Stimulated activated CD8-positive, alpha-beta memory T cell treated with anti-CD3 and anti-CD28 coated beads, Interleukin-4, amount 100 ng/mL, for 1 hour (primary cell): ENCODE measurements at places on chromosomes 5 and 9.

GRCh38 chr5:78361631-78361993 is 1.2 kb downstream of the SCAMP1 start:
- DNase-seq: no peak

- DNase-seq: no peak
Observed at GRCh38 chr5:176352116-176352878, 9.3 kb downstream of the KIAA1191 start.

DNA sequence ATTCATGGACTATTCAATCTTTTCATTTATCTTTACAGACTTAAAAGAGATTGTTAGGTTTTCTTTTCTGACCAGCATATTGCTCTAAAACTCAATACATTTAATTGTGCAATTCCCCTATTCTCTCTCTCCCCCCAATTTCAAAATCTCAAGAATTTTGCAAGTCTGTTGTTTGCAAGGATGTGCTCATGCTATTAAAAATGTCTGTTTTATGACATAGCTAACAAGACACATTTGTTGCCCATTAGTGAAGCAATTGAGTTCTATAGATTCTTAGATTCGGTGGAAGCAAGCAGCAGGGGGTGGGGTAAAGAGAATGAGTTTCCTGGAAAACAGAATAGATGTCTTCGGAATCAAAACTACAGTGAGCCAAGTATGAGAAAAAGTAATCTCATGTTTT is 8.5 kb upstream of the CSNK1A1 start:
- no peak for DNase-seq

DNA sequence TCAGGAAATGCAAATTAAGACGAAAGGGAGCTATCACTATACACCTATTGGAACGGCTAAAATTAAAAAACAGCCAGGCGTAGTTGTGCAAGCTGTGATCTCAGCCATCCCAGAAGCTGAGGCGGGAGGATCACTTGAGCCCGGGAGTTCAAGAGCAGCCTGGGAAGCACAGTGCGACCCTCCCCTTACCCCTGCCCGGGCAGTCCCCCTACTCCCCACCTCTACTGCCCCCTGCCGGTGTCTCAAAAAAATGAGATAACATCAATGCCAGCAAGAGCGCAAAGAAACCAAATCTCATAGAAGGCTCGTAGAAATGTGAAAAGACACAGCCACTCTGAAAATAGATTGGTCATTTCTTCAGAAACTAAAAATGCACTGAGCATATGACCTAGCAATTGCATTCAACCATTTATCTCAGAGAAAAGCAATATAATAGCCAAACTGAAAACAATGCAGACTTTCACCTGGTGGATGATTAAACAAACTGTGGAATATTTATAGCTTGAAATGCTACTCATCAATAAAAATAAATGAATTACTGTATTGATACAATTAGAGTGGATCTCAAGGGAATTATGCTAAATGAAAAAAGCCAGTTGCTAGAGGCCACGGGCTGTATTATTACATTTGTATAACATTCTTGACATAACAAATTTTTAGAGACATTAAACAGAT is 20.6 kb downstream of the OR2V2 start:
- DNase-seq: no peak

GRCh38 chr5:3237276-3237868 is 358.3 kb upstream of the IRX1 start:
- DNase-seq: no peak

DNA sequence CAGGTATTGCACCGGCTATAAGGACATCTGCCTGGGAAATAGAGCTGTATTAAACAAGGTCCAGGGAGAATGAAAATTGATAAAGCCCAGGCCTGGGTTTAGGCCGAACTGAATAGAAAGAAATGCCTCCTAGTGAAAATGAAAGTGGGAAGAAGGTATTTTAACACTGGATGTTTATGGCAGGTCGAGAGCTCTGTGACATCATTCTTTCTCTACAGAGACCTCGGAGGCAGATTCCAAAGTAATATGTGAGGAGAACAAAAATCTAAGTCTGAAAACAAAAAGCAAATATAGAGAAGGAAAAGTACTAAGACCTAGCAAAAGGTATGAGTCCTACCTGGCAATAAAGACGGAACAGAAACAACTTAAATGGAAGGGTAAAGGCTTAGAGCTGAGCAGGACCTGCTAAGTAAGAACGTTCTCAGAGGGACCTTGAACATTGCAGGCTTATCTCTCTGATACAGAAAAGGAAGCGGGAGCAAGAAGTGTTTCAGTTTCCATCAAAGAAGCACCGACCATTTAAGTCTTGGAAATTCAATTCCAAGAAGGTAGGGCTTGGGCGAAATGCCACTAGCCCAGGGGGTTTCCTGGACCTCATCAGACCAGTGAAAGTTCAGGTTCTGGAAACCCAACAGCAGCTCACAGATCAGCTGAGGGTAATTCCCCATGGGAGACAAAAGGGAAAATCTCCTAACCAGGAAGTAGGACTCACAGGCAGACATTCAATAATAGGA is 80.0 kb downstream of the SUSD1 start:
- no peak for DNase-seq

- no peak for DNase-seq
Observed at GRCh38 chr5:55052383-55052931, 28.4 kb downstream of the GZMK start.

DNA sequence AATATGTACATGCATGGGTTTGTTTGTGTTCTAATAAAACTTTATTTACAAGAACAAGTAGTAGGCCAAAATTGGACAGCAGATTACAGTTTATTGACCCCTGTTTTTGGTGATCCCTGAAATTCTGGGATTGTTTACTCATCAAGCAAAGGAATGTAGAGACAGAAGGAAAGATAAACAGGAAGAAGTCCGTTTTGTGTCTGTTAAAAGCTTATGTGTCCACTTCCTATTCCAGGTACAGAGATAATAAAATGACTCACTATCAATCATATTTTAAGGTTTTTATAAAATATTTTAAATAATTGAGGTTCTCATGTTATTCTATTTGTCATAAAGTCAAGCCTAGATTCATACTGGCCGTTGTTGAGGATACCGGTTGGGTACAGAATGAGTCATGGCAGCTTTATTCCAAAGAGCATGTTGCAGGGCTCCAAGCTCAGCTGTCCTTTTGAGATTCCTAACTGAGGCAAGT is 214.9 kb upstream of the DAB2 start:
- no peak for DNase-seq

DNA sequence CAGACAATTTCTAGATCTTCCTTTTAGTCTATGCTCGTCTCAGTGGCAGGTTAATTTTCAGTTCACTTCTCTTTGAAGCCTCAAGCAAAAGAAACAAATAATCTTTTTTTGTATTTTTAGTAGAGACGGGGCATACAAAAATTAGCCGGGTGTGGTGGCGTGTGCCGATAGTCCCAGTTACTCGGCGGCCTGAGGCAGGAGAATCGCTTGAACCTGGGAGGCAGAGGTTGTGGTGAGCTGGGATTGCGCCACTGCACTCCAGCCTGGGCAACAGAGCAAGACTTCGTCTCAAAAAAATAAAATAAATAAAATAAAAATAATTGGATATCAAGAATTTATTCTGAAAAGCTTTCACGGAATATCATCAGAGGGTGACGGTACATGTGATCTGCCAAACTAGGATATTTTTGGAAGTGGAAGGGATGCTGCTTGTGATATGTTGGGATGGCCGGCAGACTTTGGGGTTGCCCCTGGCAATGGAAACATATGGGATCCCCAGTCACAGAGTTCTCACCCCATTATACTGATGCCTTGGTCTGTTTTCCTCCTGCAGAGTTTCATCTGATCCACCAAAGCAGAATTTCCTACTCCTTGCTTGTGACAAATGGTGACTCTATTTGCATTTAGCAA is 7.6 kb upstream of the LCP2 start:
- no peak for DNase-seq

GRCh38 chr5:112549127-112549526 is 130.1 kb upstream of the EPB41L4A start:
- no peak for DNase-seq

DNA sequence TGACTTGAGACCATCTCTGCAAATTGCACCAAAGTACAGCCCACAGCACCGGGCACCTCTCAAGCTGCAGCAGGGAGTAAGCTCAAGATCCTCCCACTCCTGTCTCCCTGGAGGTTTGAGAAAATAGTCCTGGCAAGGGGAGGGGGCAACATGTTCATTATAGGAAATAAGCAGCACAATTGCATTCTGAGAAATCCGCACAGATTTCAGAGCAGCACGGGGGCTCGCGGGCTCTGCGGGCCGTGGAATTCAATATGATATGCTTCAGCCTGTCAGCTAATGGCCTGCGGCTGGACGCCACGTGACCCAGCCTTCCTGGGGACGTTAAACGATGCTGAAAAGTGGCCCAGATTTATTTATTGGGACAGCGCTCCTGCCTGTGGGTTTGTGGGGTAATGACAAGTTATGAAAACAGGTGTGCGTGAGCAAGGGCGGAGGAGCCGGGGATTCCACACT is 156.4 kb downstream of the DAB2IP start:
- DNase-seq: no peak

GRCh38 chr5:54619731-54620130 is 102.2 kb downstream of the SNX18 start:
- DNase-seq: no peak

- DNase-seq: no peak
Observed at GRCh38 chr9:29511680-29512079, 1938.4 kb upstream of the C9orf72 start.

- DNase-seq: no peak
Observed at GRCh38 chr9:98332405-98332831, 77.0 kb upstream of the TBC1D2 start.

DNA sequence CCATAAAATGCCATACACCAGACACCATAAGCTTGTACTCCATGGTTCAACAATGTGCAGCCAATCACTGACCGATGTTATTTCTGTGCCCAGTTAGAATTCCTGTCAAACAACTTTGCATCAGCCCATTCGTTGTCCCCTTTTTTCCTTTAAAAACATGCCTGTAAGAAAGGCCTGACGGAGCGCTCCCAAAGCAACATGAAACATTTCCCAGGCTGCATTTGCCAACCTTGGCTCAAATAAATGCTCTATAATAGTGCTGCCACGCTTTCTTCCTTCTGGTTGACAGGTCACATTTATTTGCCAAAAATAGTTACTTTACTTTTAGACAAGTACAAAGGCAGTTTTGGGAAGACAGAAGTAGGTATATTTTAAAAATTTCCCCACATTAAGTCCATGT is 735.6 kb upstream of the PTPRD start:
- no peak for DNase-seq

- no peak for DNase-seq
Observed at GRCh38 chr5:73587923-73588322, 22.4 kb downstream of the UTP15 start.

GRCh38 chr9:128396970-128397613 is 23.6 kb upstream of the CERCAM start:
- no peak for DNase-seq

DNA sequence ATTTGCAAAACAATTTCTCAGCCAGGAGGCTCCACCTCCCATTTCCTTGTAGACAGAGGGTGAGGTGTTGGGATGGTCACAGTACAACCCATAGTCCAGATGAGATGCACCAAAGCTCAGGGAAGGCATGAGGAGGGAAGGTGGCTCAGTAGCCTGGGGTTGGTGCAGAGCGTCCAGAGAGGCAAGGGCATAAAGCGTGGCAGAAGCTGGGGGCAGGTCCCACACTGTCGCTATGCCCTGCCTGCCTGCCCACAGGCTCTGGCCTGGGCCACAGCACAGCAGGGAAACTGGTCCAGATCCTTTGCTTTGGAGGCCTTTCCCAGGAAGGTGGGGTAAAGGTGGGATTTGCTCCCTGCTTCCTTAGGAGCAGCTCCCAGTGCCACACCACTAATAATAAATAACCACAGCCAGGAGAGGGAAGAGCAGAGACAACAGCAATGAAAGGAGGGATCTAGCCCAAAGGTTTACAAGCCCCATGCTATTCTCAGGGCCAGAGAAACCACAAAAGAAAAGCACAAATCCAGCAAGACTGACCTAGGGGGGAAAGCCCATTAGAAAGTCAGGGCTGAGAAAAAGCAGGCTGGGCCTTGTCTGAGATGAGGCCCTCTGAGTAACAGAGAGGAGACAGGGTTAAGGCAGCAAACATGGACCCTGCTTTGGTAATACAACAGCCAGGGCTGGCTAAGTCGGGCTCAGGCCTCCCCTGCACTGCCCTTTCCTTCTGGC is 27.2 kb downstream of the PCDHGC5 start:
- no peak for DNase-seq

- DNase-seq: no peak
Observed at GRCh38 chr5:72079288-72079687, 28.0 kb upstream of the MAP1B start.

DNA sequence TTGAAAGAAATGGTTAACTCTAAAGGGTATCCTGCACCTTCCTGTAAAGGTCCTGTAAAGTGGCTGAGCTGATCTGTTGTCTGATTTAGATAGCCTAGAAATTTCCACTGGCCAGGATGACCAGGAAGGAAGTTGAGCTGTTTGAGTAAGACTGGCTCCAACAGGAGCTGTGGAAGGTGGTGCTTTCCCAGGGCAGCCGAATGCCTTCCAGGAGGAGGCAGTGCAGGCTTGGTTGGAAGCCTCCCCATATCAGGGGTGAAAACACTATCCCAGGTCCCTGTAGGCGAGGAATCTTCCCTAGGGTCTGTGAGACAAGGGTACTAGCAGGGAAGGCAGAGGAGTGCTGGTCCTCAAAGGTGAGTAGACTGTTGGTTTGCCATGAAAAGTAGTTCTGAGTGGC is 98.4 kb downstream of the LIX1 start:
- no peak for DNase-seq

DNA sequence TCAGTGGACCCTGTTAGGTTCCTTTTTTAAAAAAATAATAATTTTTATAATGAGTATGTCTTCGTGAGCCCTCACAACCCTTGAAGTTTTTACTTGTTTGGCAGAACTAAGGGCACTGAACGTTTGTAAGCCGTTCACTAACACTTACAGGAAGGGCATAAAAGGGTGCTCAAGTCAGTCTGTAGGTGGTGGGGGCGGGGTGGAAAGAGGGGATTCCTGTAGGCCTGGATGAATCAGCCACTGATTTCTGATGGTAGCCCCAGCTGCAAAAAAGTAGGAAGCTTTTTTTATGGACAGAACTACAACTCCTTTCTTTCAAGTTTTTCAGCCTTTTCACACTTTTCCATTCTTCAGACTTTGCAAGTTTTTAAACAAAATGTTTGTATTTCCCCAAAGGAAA is 35.8 kb downstream of the PIK3R1 start:
- no peak for DNase-seq

DNA sequence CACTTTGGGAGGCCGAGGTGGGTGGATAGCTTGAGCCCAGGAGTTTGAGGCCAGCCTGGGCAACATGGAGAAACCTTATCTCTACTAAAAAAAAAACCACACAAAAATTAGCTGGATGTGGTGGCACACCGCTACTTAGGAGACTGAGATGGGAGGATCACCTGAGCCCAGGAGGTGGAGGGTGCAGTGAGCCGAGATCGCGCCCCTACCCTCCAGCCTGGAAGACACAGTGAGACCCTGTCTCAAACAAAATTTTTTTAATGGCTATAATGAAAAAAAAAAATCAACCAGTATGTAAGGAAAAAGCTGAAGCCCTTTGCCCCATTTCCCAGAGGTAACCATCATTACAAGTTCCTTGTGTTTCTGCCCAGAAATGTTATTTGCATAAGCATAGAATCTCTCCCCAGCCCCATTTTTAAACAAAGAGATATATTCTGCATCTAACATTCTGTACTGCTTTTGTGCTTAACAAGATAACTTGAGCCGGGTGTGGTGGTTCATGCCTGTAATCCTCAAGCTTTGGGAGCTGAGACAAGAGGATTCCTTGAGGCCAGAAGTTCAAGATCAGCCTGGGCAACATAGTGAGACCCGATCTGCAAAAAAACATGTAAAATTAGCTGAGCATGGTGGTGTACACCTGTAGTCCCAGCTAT is 35.1 kb upstream of the KCNIP1 start:
- DNase-seq: no peak

GRCh38 chr9:71541436-71541835 is 226.9 kb downstream of the CEMIP2 start:
- no peak for DNase-seq
